ENCODE measurements at places on chromosomes 2 and 18.
A peak's percentile ranks its signal among the peaks of the same experiment; 100 is the strongest.

- DNase-seq: no peak
Observed at GRCh38 chr2:9392898-9393765, 30.2 kb downstream of the ITGB1BP1 start.

DNA sequence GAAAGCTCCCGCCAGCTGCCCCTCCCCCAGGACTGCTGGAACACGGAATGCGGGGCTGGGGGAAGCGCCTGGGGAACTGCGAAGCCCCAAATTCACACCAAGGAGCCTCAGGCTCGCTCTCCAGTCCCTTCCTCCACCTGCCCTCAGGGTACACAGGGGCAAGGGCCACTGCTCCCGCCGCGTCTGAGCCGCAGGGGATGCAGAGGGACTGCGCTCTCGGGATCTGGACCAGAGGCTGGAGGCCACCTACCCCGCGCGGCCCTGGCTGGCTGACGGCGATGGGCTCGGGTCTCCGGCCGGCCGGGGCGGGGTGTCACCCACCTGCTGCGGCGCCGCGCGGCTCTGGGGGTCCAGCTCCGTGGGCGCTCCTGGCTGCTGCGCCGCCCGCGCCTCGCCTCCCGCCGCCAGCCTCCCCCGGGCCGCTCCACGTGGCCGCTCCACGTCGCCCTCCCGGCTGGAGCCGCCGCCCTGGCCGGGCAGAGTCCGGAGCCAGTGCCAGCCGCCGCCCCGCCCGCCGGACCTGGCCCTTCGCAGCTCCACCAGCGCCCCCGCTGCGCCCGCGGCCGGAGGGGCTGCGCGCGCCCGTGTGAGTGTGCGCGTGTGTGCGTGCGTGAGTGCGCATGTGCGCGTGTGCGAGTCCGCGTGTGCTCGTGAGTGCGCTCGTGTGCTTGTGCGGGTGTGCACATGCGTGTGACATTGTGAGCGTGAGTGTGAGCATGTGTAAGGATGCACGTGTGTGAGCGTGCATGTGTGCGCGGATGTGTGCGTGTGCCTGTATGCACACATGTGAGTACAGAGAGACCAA lies at the start of gene CGREF1:
Gene CGREF1, minus strand, starts transcription at position 604 of the 805 bp plus-strand sequence. CDS start 14,762 bp downstream, outside the sequence.
- peak; percentile 29 for DNase-seq

- DNase-seq: no peak
Observed at GRCh38 chr2:235827585-235827992, 333.7 kb downstream of the AGAP1 start.

DNA sequence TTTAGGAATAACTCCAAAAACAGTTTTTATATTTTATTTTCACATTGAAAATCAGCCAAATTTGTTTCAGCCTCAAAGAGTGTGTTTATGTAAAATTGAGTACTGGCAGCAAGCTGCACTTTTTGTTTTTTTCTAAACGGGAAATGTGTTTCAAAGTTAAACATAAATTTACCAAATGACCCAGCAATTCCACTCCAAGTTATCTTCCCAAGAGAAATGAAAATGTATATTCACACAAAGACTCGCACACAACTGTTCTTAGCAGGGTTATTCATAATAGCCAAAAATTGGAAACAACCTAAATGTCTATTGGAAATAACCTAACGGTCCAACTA lies 9.3 kb downstream of the ALPK2 start:
- DNase-seq: no peak

- no peak for DNase-seq
Observed at GRCh38 chr2:43701111-43701510, 24.9 kb upstream of the C1GALT1C1L start.
